Type B pancreatic cell (in vitro differentiated cells): ENCODE measurements at places on chromosomes 5 and 9.

- H3K27me3 ChIP-seq, result peaks cover 63% of the 10 kb centered on the region
- peaks cover 29% of the 10 kb centered on the region for H3K4me1 ChIP-seq
- peak within 1 kb of the TSS; percentile 86 for H3K27ac ChIP-seq
- H3K4me3 ChIP-seq, result peak within 1 kb of the TSS; percentile 92
- H3K36me3 ChIP-seq, result peaks cover 5% of the 10 kb centered on the region
- DNase-seq, result no peak
Observed at GRCh38 chr5:40679913-40680681, at the start of gene PTGER4. Gene PTGER4, plus strand, starts transcription at chr5:40679915. Its CDS starts 1,079 bp downstream, at chr5:40680994.

GRCh38 chr9:8705861-8706260, 906.3 kb upstream of the DMAC1 start:
- H3K27me3 ChIP-seq, result no peaks in the 10 kb centered on the region
- H3K4me1 ChIP-seq, result peaks cover 16% of the 10 kb centered on the region
- no peak for DNase-seq
- no peak overlapping the region for H3K4me3 ChIP-seq
- H3K36me3 ChIP-seq, result no peaks in the 10 kb centered on the region

- H3K36me3 ChIP-seq, result peaks cover 22% of the 10 kb centered on the region
- no peak overlapping the region for H3K4me3 ChIP-seq
- H3K4me1 ChIP-seq, result peaks cover 10% of the 10 kb centered on the region
- H3K27me3 ChIP-seq, result no peaks in the 10 kb centered on the region
- DNase-seq, result no peak
- no peak overlapping the region for H3K27ac ChIP-seq
Observed at GRCh38 chr5:75710637-75711036, 6.6 kb downstream of the POC5 start.

DNA sequence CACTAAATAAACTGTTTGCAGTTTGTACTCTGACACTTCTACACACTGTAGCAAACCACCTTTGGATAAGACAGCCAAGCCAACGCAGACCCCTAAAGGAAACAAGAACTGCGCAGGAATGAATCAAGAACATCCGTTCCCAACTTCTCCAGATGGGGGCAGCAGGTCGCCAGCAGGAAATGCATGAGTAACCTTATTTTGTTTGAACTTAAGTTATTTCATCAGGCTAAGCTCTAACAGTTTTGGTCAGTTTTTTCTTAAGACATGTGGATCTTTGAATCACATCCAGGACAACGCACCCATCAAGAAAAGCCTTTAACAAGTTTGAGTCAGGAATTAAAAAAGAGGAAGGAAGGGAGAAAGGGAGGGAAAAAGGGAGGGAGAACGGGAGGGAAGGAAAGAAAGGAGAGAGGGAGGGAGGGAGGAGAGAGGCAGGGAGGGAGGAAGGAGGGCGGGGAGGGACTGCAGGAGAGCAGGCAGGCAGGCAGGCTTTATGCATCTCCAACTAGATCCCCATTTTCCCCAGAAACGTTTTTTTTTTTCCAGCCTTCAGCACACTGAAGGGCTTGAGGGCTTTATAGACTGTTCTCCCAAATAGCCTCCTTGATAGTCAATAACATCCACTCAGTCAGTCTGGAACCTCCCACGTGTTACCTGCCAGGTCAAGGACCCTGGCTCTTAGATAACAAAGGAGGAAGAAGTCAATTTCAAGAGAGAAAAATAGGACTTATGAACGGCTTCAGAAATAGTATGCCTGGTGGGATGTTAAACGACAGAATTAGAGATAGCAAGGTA, 22.2 kb downstream of the BHMT start:
- peak; percentile 75 for DNase-seq
- no peaks in the 10 kb centered on the region for H3K36me3 ChIP-seq
- H3K27me3 ChIP-seq, result no peaks in the 10 kb centered on the region
- peaks cover 14% of the 10 kb centered on the region for H3K4me1 ChIP-seq

DNA sequence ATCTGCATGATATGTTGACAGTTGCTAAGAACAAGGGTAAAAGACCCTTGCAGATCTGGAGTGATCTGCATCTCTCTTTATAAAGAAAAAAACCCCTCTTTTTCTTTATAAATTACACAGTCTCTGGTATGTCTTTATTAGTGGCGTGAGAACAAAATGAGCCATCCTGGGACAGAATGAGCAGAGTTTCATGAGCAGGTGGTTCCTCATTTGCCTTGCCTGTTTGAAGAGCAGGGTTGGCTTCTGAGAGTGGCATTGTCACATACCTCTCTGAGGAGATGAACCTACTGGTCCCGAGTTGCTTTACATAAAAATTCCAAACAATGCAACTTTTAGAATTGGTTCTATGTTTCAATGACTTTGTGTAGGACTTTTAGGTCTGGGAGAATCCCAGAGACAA, 94.3 kb downstream of the INSYN2B start:
- H3K27ac ChIP-seq, result no peak overlapping the region
- no peak for DNase-seq
- H3K27me3 ChIP-seq, result peaks cover 37% of the 10 kb centered on the region
- H3K4me1 ChIP-seq, result peaks cover 17% of the 10 kb centered on the region
- no peak overlapping the region for H3K4me3 ChIP-seq

- H3K4me1 ChIP-seq, result peaks cover 8% of the 10 kb centered on the region
- H3K27me3 ChIP-seq, result peaks cover 7% of the 10 kb centered on the region
- H3K27ac ChIP-seq, result peak overlapping the region; percentile 3
- peak overlapping the region; percentile 96 for H3K4me3 ChIP-seq
- H3K36me3 ChIP-seq, result no peaks in the 10 kb centered on the region
Observed at GRCh38 chr5:102294886-102295395, 1.1 kb downstream of the SLCO4C1 start.

DNA sequence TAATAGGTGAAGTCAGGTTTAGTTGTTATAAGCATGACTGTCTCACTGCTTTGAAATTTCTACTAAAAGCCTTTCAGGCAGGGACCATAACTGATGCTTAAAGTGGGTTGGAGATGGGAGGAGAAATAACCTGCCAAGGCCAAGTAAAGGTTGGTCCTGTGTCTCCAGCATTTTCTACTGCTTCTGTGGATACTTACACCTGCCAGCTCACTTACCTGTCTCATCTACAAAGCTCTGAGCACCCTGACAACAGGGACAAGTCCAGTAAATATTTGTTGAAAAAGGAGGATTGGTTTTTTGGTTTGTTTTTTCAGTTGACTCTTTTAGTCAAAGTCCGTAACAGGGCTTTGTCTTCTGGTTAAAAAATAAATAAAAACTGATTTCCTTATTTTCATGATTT, 38.6 kb downstream of the GRAMD2B start:
- peak overlapping the region; percentile 1 for H3K27ac ChIP-seq
- no peak for DNase-seq
- H3K4me3 ChIP-seq, result no peak overlapping the region
- no peaks in the 10 kb centered on the region for H3K27me3 ChIP-seq
- H3K4me1 ChIP-seq, result peaks cover 30% of the 10 kb centered on the region

DNA sequence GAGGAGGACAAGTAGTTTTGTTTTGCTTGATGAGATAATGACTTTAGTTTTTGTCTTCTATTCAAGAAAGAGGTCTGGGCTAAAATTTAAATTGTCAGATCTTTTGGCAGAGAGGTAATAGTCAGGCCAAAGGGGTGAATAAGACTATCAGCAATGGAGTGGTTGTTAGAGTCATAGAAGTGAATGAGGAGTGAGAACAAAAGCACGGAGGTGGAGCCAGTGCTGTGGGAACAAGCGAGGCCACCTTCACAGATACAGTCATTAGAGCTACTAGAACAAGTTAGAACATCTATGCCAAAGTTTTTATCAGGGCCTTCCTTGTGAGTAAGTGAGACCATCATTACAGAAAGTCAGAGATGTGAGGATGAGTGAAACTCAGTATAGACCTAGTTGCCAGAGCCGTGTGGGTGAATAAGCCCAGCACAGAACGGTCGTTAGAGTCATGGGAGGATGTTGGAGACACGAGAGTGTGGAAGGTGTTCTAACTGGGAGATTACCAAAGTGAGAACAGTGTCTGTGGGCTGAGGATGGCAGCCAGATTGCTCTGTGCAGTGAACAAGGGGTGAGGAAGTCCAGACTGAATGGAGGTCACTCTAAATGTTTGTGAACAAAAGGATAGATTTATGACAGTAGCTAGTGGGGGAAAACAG, 135.1 kb downstream of the RPS23 start:
- H3K4me3 ChIP-seq, result no peak overlapping the region
- no peaks in the 10 kb centered on the region for H3K36me3 ChIP-seq

- H3K27me3 ChIP-seq, result peaks cover 4% of the 10 kb centered on the region
- no peaks in the 10 kb centered on the region for H3K36me3 ChIP-seq
- H3K4me1 ChIP-seq, result peaks cover 23% of the 10 kb centered on the region
- no peak overlapping the region for H3K4me3 ChIP-seq
- DNase-seq, result no peak
Observed at GRCh38 chr5:76625087-76625815, 2.0 kb upstream of the F2RL2 start.

DNA sequence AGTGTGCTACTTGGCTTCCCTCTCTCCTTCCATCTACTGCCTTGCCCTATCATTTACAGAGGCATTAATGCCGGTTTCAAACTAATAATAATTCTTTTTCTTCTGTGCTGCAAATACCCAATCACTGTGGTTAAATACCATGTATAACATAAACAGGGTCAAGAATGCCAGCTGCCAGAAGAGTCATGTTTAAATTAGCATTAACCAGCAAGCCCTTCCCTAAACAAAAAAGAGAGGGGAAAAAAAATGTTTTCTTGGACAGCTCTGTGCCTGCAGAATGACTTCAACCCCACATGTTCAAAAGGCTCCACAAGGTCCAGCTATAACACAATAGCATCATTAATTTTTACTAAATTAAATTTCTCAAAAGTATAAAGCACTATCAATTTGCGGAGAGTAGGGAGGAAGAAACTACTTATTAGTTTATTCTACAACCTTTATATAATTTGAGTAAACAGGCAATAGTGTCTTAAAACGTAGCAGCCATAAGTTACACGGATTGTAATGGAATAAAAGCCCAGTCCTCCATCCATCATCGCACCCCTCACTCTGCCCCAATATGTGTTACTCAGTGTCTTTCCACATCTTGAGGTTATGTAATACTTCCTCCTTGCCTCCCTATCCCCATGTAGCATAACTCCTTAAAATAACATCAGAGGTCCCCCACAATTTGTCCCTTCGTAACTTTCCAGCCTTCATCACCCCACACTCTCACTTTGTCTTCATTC, 3.9 kb downstream of the LPAR1 start:
- peaks cover 14% of the 10 kb centered on the region for H3K36me3 ChIP-seq
- H3K4me3 ChIP-seq, result peak overlapping the region; percentile 89
- peaks cover 45% of the 10 kb centered on the region for H3K4me1 ChIP-seq
- H3K27ac ChIP-seq, result no peak overlapping the region
- peaks cover 30% of the 10 kb centered on the region for H3K27me3 ChIP-seq

DNA sequence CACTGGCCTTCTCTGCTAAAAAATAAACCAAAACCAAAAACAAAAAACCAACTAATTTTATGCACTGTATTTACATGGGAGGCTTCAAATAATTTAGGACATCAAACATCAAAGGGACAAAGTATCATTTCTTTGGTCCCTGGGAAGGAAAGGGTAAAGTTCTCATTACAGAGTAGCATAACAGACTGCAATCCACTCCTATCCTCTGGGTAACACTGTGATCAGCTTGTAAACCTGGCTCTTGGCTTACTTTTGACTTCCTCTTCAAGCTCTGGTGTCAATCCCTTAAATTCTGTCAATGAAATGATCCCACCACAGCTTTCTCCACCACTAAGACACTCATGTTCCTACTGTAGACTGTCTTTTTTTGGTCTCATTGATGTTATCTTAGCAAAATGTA, 69.8 kb upstream of the VCAN start:
- no peak for DNase-seq
- H3K4me1 ChIP-seq, result peaks cover 10% of the 10 kb centered on the region
- H3K4me3 ChIP-seq, result no peak overlapping the region
- peaks cover 1% of the 10 kb centered on the region for H3K36me3 ChIP-seq

DNA sequence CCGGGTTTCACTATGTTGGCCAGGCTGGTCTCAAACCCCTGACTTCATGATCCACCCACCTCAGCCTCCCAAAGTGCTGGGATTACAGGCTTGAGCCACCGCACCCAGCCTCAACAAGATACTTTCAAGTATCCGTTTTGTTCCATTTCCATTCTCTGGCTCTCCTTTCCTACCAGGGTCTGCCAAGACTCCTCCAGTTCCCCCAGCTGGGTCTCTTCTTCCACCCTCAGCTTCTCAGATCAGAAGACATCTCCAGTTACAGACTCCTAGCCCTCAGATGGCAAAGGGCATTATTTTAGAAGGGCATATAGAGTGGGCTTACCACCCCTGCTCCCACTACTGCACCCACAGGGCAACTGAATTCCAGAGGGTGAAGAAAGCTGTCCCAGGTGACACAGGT, 1.5 kb upstream of the PDGFRB start:
- H3K27ac ChIP-seq, result peak overlapping the region; percentile 32
- peaks cover 56% of the 10 kb centered on the region for H3K4me1 ChIP-seq
- peaks cover 25% of the 10 kb centered on the region for H3K27me3 ChIP-seq
- H3K36me3 ChIP-seq, result no peaks in the 10 kb centered on the region
- no peak for DNase-seq
- H3K4me3 ChIP-seq, result peak overlapping the region; percentile 53

DNA sequence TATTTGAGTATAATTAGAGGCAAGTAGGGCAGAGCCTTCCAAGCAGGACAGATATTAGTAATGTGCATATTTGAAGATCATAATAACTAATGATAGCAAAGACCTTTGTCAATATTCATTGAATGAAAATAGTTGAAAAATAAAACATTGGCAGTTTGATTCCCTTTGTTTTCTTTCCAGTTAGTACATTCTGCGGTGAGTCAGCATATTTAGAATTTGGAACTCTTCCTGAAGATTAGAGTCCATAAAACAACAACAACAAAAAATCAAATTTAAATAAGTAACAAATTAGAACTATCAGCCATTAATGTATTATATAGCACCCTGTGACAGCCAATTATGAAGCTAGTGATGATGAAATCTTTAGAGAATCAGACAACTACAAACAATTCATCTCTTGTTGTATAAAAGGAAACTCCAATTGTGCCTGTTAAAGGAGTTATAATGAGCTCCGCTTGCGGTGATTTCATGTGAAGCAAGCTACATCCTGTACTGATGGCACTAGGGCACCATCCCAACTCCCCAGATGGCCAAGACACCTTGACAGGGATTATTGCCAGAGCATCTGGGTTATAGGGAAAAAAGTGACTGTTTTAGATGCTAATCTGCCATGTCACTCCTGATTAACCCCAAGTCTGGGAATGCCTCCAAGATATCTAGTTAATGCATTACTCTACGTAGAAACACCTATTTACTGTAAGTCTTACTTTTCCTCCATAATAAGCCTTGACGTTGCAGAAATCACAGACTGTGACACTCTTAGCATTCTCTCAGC, 6.8 kb downstream of the IFNA8 start:
- H3K27ac ChIP-seq, result no peak overlapping the region
- H3K4me1 ChIP-seq, result no peaks in the 10 kb centered on the region
- no peaks in the 10 kb centered on the region for H3K36me3 ChIP-seq
- no peak overlapping the region for H3K4me3 ChIP-seq

DNA sequence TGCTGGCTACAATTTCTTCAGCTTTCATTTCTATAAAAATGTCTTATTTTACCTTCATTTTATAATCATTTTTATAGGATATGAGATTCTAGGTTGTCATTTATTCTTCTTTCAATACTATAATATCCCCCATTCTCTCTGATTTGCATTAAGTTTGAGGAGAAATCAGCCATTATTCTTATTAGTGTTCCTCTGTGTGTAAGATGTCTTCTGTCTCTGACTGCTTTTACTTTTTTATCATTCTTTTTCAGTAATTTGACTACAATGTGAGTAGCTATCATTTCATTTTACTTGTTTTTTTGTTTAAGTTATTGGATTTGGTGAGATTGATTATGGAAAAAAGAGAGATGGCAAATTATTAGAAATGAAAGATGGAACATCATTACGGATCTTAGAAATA, 13.6 kb upstream of the SREK1 start:
- no peaks in the 10 kb centered on the region for H3K4me1 ChIP-seq
- DNase-seq, result no peak
- no peaks in the 10 kb centered on the region for H3K27me3 ChIP-seq
- H3K27ac ChIP-seq, result no peak overlapping the region
